ENCODE measurements at places on chromosomes 1 and 21.

GRCh38 chr1:87030740-87031690 is 116.6 kb downstream of the HS2ST1 start:
- no peak for DNase-seq

GRCh38 chr1:244727871-244728474 is 75.0 kb downstream of the DESI2 start:
- DNase-seq: no peak

DNA sequence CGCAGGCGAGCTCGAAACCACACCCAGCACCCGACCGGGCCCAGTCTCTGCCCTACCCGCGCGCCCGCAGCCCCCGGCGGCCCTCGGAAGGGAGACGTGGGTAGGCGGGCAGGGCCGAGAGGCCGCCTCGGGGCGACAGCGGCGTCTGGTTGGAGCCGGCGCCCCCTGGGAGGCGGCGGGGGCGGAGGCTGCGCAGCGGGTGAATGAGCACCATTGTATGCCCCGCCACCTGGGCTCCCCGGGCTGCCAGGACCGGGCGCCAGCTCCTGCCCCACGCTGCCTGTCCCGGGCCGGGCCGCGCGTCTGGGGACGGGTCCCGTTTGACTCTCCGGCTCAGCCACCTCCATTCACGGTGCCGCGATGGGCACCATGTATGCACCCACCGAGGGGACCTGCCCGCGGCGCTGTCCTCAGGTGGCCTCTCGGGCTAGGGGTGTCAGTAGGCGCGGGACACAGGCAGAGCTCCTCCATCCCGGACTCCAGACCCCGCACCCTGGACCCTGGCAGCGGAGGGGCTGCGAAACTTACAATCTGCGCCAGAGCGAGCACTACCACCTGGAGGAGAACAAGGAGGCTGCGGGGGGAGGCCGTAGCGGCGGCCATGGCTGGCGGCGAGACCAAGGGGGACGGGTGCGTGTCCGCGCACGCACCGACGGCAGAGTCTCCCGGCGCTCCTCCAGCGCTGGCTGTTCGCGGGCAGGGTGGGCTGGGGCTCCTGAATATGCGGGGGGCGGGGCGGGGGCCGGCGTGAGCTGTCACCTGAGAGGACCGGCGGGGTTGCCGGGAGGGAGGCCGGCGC is at the start of gene COL9A2:
Gene COL9A2, minus strand, starts transcription at position 692 of the 799 bp plus-strand sequence. Its CDS starts 89 bp downstream, at position 603.
- DNase-seq: peak; percentile 78

DNA sequence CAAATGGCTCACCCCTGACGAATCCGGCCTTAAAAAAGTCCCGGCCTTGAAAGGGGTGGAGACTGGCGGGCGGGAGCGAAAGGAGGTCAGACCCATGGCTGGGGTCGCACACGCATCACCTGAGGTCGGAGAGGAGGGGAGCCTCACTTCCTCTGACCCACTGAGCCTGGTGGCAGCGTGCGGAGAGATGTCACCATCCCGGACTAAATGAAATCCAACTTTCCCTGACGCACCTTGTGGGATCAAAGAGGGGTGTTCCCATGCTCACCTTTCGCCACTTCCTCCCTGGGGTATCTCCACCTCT is 709 bp upstream of the SLC41A1 start:
- no peak for DNase-seq

GRCh38 chr1:168498956-168499687 is 44.7 kb downstream of the XCL2 start:
- DNase-seq: no peak

DNA sequence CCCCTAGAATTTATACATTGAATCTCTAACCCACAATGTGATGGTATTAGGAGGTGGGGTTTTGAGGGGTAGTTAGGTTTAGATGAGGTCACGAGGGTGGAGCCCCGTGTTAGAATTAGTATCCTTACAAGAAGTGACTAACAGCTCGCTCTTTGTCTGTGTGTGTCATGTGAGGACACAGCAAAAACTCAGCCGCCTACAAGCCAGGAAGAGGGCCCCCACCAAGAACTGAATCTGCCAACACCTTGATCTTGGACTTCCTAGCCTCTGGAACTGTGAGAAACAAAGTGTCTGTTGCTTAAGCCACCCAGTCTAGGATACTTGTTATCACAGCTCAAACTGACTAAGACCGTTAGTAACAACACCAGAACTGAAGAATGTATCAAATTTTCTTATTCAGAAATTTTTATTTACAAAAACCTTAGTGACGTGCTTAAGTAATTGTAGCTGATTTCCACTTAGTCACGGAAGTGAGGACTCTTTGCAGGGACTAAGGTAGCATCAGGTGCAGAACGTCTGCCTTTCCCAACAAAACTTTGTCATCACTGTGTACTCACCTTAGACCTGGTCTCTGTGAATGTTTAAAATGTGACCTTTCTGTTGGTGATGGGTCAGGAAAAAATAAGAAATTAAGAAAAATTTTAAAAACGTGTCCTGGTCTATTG is 24.5 kb upstream of the LRRC8C start:
- no peak for DNase-seq

DNA sequence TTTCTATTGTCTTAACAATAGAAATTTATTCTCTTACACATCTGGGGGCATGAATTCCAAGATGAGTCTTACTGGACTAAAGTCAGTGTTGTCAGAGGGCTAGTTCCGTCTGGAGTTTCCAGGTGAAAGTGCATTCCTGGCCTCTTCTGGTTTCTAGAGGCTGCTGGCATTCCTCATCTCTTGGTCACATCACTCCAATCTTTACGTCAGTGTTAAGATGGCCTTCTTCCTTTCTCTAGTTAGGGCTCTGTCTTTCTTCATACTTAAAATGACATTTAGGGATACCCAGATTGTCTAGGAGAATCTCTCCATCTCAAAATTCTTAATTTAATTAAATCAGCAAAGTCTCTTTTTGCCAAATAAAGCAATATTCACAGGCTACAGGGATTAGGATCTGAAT is 13.3 kb upstream of the PDC start:
- DNase-seq: no peak

DNA sequence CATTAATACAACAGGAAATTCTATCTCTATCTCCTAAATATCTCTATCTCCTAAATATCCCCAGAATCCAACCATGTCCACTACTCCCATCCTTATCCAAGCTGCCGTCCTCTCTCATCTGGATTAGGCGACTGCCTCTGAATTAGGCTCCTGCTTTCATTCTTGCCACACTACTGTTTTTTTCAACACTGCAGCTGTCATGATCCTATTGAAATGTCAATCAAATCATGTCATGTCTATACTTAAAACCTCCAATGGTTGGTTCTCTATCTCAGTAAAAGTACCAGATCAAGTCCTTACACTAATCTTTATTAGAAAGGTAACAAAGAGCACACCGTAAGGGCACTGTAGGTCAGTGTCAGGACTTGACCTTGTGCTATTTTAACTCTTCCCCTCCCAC is 82.0 kb upstream of the NFIA start:
- no peak for DNase-seq

DNA sequence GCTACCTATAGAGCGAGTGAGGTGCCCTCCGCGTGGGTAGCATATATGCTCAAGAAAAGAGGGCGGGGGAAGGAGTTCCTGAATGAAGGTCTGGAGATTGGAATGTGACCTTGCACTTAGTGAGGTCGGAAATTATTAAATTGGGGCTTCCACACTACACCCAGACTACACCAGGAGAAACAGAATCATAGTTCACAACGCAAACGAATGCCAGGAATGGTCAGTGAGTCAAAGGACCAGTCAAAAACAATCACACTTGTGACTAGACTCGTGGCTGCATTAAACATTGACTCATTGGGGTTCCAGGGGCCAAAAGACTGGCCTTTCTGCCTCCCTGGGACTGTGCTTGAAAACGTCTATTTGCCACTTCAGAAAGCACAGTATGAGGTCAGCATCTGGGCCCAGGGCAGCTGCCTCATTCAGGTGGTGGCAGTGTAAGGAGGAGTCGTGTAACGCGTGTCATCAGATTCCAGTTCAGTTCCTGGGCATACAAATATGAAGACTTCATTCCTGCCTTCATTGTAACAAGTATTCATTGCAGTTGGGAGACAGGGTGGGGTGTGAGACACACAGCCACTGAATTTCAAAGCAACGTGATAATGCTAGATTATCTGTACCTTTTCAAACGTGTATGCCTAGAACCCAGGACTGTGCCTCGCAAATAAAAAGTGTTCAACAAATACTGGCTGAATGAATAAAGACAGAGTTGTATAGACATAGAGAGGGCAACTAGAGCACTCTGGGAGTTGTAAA is at the start of gene YOD1:
Gene YOD1, minus strand, starts transcription at position 18 of the 753 bp plus-strand sequence. CDS start 178 bp downstream, outside the sequence.
- no peak for DNase-seq

DNA sequence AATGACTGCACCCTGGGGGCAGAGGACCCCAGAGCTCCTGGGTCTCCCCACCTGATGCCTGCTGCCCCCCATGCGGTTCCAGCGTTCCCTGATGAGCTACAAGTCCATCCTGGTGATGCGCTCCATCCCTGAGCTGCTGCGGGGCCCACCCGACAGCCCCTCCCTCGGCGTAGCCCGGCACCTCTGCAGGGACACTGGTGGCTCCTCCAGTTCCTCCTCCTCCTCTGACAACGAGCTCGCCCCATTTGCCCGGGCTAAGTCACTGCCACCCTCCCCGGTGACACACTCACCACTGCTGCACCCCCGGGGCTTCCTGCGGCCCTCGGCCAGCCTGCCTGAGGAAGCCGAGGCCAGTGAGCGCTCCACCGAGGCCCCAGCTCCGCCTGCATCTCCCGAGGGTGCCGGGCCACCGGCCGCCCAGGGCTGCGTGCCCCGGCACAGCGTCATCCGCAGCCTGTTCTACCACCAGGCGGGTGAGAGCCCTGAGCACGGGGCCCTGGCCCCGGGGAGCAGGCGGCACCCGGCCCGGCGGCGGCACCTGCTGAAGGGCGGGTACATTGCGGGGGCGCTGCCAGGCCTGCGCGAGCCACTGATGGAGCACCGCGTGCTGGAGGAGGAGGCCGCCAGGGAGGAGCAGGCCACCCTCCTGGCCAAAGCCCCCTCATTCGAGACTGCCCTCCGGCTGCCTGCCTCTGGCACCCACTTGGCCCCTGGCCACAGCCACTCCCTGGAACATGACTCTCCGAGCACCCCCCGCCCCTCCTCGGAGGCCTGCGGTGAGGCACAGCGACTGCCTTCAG is 35.5 kb downstream of the TRIM11 start:
- peak; percentile 25 for DNase-seq

DNA sequence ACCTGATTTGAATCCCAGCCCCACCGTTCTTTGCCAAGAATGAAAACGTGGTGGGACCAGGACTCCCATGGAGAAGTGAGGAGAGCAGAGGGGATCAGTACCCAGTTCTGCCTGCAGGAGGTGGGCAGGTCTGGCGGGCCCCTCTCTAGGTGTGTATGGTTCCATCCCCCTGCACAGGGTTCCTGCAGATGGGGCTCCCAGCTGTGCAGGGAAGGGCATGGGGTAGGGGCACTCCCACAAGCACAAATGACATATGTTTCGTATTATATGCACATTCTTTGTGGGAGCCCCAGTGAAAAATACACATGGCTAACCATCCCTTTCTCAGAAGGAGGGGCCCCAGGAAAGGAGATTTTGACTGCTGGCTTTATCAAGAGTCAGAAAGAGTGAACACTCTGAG is 144.6 kb downstream of the PLPP3 start:
- DNase-seq: no peak

DNA sequence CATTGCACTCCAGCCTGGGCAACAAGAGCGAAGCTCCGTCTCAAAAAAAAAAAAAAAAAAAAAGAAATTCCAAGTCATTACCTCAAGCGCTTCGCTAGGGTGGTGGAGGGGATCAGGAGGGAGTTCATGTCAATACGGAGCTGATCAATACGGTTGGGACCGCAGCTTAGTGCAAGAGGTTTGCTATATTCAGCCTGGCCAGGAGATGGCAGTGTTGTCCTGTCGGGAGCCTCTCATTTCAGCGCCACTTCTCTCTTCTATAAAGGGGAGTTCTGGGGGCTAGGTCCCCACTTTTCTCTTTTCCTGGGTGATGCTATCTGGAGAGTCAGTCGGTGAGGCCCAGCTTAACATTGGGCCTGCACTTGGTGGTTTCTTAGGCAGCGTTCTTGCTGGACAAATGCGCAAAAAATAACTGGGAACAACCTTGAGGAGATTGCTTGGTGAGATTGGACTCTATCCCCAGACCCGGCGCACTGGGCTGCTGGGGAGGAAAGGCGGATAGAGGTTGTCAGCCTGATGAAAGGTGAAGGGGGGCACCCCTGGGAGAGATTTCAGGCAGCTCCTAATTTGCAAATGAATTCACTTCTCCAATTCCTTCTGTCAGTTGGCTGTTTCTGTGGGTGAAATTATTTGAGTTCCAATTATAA is 40.4 kb downstream of the KIAA0040 start:
- peak; percentile 64 for DNase-seq

- no peak for DNase-seq
Measured at GRCh38 chr1:245094092-245094491, 60.7 kb upstream of the KIF26B start.

DNA sequence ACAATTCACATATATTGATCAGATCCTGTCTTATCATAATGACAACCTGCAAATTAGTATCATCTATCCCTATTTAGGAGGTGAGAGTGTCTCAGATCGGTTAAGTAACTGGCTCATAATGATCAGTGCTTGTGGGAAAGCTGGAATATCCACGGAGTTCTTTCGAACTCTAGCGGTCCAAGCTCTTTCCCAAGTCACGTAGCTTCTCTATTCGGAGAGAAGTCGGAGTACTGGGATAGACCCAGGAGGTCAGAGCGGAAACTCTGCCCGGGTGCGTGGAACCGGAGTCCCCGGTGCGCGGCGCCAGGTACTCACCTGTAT is 339 bp downstream of the PTGS2 start:
- DNase-seq: no peak

DNA sequence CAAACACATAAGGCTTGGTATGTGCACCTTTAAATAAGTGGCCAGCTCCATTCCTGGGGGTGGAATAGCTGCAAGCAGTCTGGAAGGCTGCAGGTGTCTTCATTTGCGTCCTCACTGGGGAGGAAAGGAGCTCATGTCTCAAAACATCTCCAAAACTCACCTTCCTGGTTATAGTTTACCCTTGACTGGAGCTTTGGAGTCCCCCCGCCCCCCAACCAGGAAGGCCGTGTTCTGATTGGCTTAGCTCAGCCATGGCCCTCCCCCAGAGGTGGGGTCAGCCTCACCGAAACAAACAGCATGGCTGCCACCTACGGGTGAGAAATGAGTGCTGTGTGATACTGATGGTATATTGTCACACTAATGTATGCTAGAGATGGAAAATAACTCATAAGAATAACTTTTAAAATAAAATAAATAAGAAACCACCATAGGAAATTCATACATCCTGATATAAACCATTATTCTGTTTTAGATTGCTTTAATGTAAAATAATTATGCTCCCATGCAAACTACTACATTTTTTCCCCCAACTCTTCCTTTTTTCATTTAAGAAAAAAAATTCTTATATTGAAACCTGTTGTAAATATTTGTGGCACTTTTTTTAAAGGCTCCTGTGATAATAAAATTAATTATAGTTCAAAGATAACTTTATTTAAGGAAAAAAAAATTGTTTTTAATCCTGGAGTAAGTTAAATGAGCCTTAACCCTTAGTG is 90.8 kb downstream of the ZP4 start:
- peak; percentile 50 for DNase-seq

All from femur (tissue), 1 donor.